ENCODE measurements at places on chromosomes 7 and 10.

- DNase-seq, result no peak
Measured at GRCh38 chr10:118264838-118265470, 77.2 kb downstream of the FAM204A start.

DNA sequence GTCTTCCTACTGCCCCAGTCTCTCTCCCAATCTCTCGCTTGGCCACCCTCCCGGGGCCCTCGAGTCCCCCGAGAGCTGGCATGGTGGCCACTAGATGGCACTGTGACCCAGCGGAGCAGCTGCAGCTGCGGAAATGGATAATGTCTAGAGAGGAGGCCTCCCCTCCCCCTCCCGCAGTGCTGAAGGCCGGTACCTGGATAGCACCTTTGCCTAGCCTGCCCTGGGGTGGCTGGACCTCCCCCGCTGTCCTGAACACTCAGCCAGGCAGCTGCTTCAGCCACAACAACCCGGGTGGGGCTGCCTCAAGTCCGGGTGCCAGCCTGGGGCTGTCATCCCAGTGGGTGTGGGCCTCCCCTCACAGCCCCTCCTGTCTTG, 65.2 kb downstream of the GOLGA7B start:
- DNase-seq, result no peak

- DNase-seq, result no peak
Measured at GRCh38 chr7:78765943-78766729, 687.3 kb downstream of the MAGI2 start.

- DNase-seq, result no peak
Measured at GRCh38 chr7:149300620-149301285, 38.8 kb downstream of the ZNF783 start.

- DNase-seq, result no peak
Measured at GRCh38 chr7:75795831-75796285, 17.7 kb downstream of the CCL24 start.

GRCh38 chr7:21094589-21094988, 307.9 kb upstream of the SP8 start:
- DNase-seq, result no peak

DNA sequence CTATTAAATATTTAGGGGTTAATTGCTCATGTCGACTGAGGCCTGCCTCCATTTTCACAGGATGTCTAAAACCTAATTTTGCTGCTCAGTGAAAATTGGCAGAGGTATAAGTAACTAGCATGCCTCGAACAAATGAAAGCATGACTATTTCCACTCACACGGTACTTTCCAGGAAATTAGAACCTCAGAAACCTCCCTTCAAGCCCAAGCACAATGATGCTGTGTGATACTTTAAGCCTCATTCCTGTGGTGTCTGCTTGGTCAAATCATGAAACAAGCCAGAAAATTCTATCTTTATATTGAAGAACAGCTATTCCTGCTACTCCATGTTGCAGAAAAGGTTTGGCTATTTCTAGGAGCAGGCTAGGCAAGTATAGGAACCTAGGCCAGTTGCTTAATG, 203.0 kb downstream of the SORCS3 start:
- DNase-seq, result no peak

- no peak for DNase-seq
Measured at GRCh38 chr7:105678811-105679495, 97.7 kb upstream of the EFCAB10 start.

GRCh38 chr7:132622081-132622480, 45.8 kb upstream of the PLXNA4 start:
- DNase-seq, result no peak

DNA sequence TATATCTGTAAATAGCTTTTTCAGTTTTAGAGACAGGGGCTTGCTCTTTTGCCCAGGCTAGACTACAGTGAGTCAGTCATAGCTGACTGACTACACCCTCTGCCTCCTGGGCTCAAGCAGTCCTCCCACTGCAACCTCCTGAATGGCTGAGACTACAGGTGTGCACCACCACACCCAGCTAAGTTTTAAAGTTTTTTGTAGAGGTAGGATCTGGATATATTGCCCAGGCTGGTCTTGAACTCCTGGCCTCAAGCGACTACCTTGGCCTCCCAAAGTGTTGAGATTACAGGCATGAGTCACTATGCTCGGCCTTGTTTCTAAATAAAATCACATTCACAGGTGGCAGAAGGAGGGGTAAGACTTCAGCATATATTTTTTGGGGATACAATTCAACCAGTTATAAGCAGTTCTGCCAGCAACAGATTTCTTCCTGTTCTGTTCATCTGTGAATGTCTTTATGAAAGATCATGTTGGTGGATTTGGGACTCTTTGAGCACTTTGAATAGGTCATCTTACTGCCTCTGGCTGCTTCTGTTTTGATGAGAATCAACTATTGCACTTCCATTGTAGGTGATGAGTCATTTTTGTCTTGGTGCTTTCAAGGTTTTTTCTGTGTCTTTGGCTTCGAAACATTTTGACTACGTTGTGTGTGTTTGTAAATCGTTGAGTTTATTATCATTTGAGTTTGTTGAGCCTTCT, 15.7 kb downstream of the RBM33 start:
- no peak for DNase-seq

DNA sequence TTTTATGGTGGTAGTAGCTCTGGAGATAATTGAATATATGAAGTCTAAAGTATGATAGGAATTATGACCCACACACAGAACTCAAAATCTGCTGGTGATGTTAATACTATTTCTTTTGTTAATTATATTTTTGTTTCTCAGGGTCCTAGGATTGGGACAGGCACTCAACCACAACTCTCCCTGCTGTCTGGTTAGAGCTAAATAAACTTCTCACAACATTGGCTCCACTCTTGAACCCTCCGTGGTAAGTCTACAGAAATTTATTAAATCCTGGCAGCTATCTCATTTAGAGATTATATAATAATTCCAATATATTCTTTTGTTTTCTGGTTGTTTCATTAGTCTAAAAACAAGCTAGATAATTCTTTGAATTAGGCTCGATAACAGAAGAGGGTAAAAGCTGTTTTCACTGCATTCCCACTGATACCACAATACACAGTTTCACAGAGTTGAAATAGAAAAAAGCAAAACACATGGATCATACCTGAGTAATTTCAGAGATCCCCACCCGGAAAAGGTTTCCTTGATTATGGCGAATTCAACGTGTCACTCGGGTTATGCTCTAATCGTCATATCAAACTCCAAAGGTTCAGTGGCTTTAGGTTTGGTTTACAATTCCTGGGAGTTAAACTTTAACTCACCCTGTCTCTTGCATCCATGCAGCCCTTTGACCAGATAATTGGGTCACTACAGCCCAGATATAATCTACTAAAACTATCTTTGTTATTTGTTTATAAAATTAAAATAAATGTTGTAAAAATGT, at the start of gene A1CF:
A1CF (minus strand) TSS at position 531 of the 763 bp plus-strand sequence. CDS start 25,687 bp downstream, outside the sequence.
- DNase-seq, result no peak

GRCh38 chr10:78337016-78337415, 303.4 kb downstream of the RPS24 start:
- DNase-seq, result no peak

GRCh38 chr10:111875725-111876124, 307.8 kb downstream of the GPAM start:
- peak; percentile 30 for DNase-seq

- DNase-seq, result no peak
Measured at GRCh38 chr10:104234934-104235333, 2.8 kb upstream of the CFAP43 start.

- DNase-seq, result no peak
Measured at GRCh38 chr10:6978187-6978627, 398.1 kb upstream of the PRKCQ start.

DNA sequence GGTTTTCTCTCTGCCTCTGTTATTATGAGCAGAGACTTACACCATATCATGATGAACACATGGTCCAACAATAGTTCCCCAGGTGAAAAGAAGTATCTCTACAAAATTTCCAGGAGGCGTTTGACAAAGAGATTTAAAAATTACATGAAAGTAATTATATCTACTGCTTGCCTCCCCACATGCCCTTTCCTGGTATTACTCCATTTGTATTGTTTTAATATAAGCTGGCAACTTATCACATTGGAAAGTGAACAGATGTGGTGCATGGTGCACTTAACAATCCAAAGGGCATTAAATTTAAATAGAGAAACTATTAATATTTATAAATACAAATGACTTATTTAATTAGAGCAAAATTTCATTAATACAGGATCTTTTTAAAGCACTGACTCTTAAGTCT, 638.2 kb downstream of the ANKRD7 start:
- no peak for DNase-seq

DNA sequence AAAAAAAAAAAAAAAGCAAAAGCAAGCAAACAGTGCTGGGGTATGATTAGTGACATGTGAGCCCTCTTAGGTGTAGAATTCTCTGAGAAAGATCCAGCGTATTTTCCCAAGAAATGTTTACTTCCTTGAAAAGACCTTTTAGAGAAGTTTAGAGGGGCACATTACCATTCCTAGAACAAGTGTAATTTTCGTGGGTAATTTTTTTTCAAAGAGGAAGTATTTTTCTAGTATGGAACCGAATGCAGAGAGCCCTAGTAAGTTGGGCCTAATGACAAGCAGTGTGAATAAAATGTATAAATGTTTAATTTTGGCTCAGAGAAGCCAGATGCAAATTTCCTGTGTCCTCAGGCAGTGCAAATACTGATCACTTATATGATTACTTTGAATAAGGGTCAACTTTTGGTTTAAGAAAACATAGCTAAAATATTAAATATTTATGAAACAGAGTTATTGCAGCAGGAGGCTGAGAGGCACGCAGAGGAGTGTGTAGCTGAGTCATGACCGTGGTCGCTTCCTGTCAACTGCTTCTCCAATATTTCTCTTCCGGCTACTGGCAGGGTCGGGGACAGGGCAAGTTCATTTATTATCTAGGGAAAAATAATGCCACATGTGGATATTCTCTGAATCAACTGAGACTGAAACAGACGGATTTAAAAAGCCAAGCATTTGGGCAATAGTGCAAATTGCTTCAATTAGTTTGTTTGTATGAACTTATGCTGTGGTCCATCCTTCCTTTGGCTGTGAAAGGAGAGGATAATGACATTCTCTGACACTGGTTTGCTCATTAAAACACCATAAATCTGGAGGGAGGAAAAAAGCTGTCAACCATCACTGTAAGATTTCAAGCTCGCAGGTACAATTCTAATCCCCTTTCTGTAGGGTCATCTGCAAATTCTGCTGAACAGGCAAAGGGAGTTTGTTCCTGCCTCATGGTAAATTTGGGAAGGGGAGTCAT, 495.2 kb downstream of the GLRX3 start:
- DNase-seq, result no peak

DNA sequence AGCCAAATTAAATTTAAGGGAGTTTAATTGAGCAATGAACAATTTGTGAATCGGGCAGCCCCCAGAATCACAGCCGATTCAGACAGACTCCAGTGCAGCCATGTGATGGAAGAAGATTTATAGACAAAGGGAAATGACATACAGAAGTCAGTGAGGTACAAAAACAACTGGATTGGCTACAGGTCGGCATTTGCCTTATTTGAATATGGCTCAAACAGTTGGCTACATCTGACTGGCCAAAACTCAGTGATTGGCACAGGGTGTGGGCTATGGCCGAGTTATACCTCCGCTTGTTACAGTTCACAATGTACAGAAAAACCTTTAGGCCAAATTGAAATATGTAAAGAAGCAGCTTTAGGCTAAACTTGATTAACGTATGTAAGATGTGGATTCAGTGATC, 30.8 kb upstream of the EIF4H start:
- no peak for DNase-seq

- DNase-seq, result no peak
Measured at GRCh38 chr10:99396471-99396870, 34.0 kb downstream of the GOT1 start.

DNA sequence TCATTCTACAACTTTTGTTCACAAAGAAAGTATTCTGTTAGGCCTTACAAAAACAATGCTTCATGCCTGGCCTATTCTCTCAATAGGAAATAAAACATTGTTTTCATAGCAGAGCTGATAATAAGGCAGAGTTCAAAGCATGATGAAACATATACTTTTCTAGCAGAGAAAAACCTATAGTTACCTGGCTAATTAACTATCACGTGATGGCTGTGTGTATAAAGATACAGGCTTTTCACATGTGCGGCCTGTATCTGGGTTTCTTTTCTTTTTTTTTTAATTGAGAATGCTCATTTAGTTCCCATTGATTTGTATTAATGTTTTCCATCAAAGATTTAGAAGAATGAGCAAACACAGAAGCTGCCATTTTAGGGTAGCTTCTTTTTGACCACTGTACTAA, 51.7 kb downstream of the ARID5B start:
- DNase-seq, result no peak

DNA sequence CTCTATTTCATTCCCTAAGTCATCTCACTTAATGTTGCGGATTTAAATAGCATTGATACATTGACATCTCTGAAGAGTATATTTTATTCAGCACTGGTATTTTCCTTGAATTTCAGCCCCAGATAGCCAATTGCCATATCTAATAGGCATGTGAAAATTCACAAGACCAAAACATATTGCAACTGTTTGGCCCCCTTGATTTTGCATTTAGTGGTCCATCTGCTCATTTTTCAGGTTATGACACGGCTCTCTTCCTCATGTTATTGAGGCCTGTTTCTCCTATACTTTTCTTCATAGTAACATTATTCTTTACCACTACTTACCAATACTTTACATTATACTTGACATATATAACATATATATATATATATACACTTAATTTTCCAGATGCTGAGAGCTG, 43.7 kb downstream of the MKLN1 start:
- DNase-seq, result no peak

DNA sequence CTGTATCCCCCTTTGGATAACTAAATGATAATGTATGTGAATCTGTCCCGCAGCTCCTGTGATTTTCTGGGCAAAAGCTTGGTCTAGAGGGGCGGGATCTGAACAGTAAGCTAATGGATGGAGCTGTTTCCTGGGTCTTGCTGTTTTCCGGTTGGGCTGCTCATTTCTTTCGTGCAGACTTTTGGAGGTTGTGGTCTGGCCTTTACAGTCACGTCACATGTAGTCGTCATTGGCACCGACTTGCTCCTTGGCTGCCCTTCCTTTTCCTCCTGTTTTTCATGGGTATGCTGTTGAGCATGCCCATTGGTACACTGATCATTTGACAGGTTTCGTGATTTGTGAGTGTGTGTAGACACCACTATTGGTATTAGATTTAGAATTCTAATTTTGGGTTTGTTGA, 2.0 kb downstream of the FBH1 start:
- DNase-seq, result no peak

DNA sequence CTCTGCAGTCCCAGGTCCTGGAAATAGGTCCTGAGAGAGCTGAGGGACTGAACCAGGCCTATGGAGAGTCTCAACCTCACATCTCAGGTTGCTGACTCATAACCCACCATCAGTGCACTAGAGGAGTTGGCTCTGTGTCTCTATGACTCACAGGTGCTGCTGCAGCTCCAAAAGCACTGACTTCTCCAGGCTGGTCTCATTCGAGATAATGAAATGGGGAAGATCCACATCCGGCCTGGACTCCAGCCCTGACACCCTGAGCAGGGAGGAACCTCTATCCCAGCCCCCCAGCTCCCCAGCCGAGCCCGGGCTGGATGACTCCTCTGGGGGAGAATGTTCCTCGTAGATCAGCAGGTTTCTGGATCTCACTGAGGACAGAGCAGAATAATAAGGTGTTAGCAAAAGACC, 35.5 kb upstream of the DGKI start:
- DNase-seq, result peak; percentile 70

DNA sequence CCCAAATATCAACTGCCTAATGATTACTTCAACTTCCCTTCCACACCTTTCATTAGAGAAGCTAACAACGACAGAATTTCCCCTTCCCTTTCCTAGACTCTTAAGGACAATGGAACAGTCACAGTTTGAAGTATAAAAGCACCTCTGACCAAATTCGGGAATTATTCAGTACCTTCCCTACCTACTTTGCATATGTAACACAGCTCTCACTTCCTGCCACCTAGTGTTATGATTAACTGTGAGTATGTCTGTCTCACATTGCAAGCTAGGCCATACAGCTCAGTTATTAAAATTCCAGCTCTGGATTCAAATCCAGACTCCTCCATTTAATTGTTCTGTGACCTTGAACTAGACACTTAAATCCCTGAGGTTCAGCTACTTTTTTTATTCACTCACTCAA, 44.8 kb upstream of the HPSE2 start:
- no peak for DNase-seq
